ENCODE measurements at places on chromosomes 3 and 15.

- DNase-seq, result no peak
These were observed 11.9 kb upstream of the ARHGEF3 start for GRCh38 chr3:56813653-56813960.

- DNase-seq, result no peak
These were observed 552.4 kb upstream of the CCDC54 start for GRCh38 chr3:106824856-106825255.

- DNase-seq, result no peak
These were observed 34.3 kb downstream of the IL1RAP start for GRCh38 chr3:190548031-190548656.

GRCh38 chr3:101823525-101823924 is 25.8 kb upstream of the NFKBIZ start:
- peak; percentile 42 for DNase-seq

GRCh38 chr3:106299300-106300098 is 430.7 kb upstream of the CBLB start:
- no peak for DNase-seq
